ENCODE measurements at places on chromosomes 16 and 17. TPM values are rescaled to one million over a fixed set of nuclear protein-coding genes. Genes with fewer than 3 reads are reported as not detected.
A peak's percentile ranks its signal among the peaks of the same experiment; 100 is the strongest.

- peaks cover 12% of the 10 kb centered on the region for H3K4me1 ChIP-seq
- peaks cover 42% of the 10 kb centered on the region for H3K36me3 ChIP-seq
- peak overlapping the region; percentile 59 for H3K27ac ChIP-seq
- no peaks in the 10 kb centered on the region for H3K27me3 ChIP-seq
Measured at GRCh38 chr17:81599719-81600486, 37.0 kb downstream of the NPLOC4 start.

NPIPA7 gene
- total RNA-seq, result 8.0 TPM

HBA2 gene
- total RNA-seq, result 1.4 TPM

PRSS36 gene
- total RNA-seq, result 0.19 TPM

C16orf89 gene
- not detected for total RNA-seq

DNA sequence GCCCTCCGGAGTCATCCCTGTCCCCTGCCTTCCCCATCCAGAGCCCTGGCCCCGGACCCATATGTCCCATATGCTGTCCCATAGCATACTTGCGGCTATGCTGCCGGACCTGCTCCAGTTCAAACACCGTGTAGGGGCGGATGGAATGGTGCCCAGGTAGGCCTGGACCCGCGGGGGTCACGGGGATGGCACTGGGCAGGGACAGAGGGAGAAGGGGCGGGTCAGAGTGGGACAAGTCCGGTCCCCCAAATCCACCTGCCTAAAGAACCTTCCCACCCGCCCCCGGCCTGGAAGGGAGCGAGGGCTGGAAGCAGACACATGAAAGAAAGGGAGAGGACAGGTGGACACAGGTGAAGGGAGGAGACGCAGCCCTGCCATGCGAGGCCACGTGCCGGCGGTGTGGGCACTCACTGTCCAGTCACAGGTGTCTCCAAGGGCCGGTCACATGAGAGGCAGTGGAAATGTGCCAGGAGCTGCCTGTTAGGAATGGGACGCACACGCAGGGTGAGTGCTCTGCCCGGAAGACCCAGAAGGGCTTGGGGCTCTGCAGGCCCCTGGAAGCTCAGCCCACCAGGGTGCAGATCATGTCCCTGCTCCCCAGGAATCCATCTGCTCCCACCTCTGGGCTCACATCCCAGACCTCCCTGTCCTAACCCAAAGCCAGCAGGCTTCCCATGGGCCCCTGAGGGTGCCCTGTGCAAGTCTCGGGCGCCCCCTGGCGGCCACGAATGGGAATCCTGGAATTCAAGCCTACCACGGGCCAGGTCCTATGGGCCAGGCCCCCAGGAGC lies 14.0 kb downstream of the UBALD2 start:
- DNase-seq, result peak; percentile 19
- no peaks in the 10 kb centered on the region for H3K36me3 ChIP-seq
- no peak overlapping the region for H3K27ac ChIP-seq
- no peaks in the 10 kb centered on the region for H3K27me3 ChIP-seq
- no peak overlapping the region for H3K4me3 ChIP-seq
- no peaks in the 10 kb centered on the region for H3K4me1 ChIP-seq

OR4D1 gene
- not detected for total RNA-seq

DNA sequence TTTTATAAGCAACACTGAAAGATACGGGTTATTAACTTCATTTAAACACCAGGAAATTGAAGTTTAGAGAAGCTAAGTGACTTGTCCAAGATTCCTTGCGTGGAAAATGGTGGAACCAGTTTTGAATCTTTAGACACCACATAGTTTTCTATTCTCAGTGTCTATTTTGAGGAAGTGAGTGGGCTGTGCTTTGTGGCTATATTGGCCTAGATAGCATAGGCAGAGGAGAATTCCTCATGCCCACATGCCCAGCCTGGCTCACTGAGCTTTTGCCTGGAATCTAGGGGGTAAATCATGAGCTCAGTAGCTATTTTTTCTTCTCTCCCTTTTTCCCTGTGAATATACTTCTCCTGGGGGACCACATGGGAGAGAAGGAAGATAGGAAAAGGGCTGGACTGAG lies 431.3 kb downstream of the HS3ST3B1 start:
- no peaks in the 10 kb centered on the region for H3K27me3 ChIP-seq
- no peak overlapping the region for H3K27ac ChIP-seq
- H3K4me3 ChIP-seq, result no peak overlapping the region
- DNase-seq, result no peak

Measured in astrocyte (in vitro differentiated cells and primary cell).